ENCODE measurements at places on chromosomes 12 and 14. TPM values are rescaled to one million over a fixed set of nuclear protein-coding genes. Genes with fewer than 3 reads are reported as not detected.

GRCh38 chr14:33979613-33980276 lies 28.9 kb upstream of the EGLN3 start:
- no peak for DNase-seq

- DNase-seq: no peak
These were observed 515.3 kb downstream of the RMST start for GRCh38 chr12:97977870-97978405.

- DNase-seq: no peak
These were observed 1.2 kb downstream of the EDDM3B start for GRCh38 chr14:20769421-20769820.

DNA sequence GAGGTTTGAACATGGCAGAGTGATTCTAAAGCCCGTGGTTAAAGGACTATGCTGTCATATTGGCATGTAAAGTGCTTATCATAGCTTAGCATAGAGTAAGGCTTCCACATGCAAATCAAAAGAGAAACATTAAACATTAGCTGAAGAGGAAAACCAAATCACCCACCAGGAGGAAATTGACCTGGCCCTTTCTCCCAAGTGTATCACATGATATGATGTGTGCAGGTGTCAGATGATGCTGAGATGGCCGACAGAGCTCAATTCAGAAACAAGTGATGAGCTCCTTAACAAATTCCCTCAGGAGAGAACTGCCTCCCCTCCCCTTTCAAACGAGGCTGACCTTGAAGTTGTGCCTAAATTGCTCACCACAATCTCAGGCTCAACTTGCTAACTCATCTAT lies 217.1 kb upstream of the BTG1 start:
- no peak for DNase-seq

DNA sequence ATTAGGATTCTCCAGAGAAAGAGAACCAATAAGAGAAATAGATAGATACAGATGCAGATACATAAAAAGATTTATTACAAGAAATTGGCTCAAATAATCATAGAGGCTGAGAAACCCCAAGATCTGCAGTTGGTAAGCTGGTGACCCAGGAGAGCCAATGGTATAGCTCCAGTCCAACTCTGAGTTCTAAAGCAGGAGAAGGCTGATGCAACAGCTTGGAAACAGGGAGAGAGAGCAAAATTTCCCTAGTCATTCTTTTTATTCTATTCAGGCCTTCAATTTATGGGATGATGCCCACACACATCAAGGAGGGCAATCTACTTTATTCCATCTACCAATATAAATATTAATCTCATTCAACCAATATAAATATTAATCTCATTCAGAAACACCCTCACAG lies 218.2 kb downstream of the PRKD1 start:
- DNase-seq: no peak

DNA sequence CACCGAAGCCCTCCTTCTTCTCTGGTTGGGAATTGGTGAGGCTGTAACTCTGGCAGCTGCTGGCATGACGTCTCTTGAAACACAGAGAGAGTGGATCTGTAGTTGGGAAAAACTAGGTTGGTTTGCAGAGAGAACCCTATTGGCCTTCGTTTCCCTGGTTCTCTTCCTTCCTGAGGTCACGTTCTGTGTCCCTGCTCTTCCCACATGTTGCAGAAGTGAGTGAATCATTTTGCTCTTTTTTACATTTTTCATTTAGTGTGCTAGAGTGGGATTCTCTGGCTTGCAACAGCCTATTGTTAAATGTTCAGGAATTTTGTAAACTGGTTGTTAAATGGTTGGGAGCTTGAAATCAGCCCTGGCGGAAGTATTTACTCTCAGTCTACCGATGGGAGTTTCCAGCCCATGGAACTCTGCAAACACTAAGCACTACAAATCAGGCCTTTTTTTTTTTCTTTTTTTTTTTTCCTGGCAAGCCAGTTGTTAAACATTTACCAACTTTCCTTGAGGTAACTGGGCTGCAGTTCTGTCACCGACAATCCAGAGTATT lies 26.8 kb upstream of the CKAP4 start:
- DNase-seq: no peak

OR10A7 gene
- total RNA-seq: not detected

HSPA2 gene
- total RNA-seq: 40.7 TPM

GARIN6 gene
- not detected for total RNA-seq

Data from WTC11 (cell line).